CD4-positive, alpha-beta T cell (primary cell): ENCODE measurements at places on chromosomes 3 and 15.

GRCh38 chr3:72338082-72338941 lies 509.9 kb downstream of the SHQ1 start:
- no peak for DNase-seq

- no peak for DNase-seq
These were observed 3.1 kb upstream of the CFAP20DC start for GRCh38 chr3:59052803-59053411.

DNA sequence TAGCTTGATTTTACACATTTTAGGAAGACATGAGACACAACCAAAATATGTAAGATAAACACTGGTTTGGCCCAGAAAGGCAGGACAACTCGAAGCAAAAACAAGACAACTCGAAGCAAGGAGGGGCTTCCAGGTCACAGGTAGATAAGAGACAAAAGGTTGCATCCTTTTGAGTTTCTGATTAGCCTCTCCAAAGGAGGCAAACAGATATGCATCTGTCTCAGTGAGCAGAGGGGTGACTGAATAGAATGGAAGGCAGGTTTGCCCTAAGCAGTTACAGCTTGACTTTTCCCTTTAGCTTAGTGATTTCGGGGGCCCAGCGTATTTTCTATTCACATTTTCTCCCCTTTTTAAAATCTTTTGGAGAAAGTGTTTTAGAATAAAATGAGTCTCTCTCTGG lies 74.7 kb downstream of the GLDN start:
- DNase-seq, result no peak

DNA sequence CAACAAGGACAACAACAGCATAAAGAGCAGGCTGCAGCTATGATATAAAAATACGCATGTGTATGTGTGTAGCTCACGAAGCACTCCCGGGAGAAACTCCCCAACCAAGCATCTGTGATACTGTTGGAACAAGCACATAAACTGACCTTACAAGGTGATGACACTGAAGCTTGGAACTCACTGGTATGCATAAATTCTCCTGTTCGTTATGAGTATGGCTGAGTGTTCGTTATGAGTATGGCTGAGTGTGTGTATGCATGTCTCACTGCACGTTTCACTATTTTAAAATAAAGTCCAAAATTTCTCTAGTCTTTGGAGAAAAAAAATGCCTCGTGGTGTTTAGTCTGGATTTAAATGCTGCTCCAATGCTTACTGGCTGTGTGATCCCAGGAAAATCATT lies 256.8 kb downstream of the RORA start:
- DNase-seq, result no peak

GRCh38 chr3:174822320-174822719 lies 36.8 kb upstream of the NAALADL2 start:
- DNase-seq, result no peak

DNA sequence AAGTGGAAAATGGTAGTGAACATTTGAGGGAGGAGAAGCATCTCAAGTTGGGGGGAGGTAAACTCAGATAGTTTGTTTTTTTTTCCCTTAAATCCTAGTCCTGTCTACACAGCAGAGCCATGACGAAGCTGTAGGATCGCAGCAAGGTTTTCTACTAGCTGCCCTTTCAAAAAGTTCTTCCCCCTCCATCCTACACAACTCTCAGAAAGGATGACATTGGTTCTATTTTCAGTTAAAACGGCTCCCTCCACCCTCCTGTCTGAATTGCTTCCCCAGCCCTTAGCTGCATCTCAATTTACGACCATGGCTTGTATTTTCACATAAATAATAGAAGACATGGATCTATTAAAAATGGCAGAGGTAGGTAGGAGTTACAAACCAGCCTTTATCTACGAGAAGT lies 2.2 kb downstream of the HOMER2 start:
- no peak for DNase-seq

GRCh38 chr15:80107774-80108173 lies 45.0 kb upstream of the FAH start:
- no peak for DNase-seq

DNA sequence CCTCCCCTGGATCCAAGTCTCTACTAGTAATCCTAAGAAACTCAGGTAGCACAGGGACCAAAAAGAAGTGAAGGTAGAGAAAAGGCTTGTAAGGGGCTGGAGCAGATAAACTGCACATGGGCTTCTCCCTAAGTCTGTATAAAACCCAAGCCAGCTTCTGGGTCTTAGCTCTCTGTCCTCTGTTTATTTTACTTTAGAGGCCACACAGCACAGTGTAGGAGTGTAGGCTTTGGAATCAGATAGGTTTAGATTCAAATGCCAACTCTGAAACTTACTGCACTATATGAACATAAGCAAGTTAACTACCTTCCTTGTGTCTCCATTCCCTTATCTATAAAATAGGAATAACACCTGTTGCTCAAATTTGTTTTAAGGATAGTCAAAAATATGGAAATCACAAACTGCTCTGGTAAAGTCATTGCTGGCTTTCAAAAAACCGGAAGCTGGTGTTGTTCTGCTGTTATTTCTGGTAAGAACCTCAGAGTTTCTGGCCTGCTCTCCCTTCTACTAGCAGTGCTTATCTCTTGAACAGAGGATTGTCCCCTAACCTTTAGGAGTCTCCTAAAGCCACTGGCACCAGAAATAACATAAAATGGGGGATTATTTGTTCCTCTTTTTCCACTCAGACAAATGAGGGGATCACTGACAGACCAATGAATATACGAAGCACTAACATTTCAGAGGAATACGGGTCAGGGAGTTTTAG lies 33.8 kb downstream of the PIK3R4 start:
- DNase-seq, result no peak

DNA sequence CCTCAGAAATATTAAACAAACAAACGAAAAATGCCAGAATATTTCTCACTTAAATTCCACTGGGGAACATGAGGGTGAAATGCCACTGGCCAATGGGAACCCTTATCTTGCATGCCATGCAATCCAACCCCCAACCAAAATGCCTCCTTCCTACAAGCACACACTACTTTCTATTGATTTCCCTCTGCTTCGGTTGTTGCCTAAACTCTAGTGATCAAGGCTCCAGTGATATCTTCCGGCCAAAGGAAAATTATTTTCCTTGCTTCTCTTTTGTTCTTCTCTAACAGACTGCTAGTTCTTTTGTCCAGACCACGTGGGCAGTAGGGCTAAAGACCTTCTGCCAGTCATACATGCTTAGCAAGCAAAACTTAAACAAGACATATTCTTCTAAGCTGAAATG lies 115.7 kb downstream of the TMCC1 start:
- DNase-seq, result no peak

DNA sequence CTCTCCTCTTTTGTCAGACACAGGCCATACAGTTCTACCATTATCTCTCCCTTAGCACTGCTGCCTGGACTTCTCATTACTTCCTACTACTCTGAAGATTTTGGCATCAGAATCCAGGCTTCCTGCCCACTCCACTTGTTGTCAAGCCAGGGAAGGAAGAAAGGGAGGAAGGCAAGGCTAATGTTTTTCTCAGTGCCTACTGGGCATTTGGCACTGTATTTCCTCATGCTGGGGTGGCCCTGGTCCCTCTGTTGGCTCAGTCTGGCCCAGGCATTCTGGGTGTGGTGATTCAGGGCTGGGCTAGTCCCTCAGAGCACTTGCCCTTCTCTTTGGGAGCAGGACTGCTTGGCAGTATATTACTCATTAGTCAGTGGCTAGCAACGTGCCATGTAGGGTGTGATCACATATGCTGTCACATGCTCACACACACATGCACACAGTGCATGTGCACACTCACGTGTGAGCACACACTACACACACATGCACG lies 52.9 kb downstream of the BSN start:
- no peak for DNase-seq

DNA sequence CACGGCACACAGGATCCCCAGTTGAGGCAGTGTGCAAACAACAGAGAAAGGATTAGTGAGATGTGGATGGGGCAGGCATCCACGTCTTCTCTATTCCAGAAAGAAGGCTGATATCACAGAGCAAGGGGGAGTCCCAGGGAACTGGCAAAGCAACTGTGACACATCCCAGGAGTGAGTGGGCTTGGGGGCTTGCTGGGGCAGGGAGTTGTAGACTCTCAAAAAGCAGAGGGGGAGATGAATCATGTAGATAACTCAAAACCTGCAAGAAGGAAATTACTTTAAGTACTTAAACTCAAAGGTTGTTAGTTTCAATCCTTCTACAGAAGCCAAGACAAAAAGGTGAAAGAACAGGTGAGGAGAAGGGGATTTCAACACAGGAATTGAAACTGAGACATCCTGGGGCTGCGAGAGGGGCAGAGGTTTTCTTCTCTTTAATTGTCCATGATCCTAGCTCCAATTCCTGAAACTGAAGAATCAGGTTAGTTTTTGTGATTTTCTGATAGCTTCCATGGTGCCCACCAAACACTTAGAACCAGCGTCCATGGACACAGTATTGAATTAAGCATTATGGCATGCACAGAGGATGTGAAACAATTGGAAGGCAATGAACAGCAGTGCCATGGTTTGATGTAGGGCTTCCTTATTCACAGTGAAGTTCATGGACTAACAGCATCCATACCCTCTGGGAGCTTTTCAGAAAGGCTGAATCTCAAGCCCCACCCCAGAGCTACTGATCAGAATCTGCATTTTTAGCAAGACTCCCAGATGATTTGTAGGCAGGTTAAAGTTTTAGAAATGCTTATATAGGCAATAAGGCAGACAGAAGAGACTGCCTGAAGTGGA lies 52.0 kb downstream of the CCR3 start:
- no peak for DNase-seq

DNA sequence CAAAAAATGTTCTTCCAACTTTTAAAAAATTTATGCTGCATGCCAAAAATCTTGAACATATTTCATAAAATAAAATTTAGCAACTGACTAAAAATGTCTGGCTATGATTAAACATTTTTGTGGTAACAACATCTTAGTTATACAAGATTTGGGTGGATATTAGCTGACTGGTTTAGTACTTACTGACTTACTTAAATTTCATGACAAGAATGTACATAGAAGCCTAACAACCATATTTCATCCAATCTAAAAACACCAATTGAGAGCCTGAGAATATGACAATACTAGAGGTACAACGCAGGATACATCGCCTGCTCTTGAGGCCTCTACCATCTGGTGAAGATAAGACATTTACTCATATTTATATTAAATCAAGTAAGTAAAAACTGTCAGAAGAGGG lies 34.6 kb downstream of the GNB4 start:
- DNase-seq, result no peak
